Activated naive CD4-positive, alpha-beta T cell (primary cell): ENCODE measurements at places on chromosomes 5 and 9.

GRCh38 chr9:16611983-16612382 is 258.5 kb downstream of the BNC2 start:
- DNase-seq: no peak

DNA sequence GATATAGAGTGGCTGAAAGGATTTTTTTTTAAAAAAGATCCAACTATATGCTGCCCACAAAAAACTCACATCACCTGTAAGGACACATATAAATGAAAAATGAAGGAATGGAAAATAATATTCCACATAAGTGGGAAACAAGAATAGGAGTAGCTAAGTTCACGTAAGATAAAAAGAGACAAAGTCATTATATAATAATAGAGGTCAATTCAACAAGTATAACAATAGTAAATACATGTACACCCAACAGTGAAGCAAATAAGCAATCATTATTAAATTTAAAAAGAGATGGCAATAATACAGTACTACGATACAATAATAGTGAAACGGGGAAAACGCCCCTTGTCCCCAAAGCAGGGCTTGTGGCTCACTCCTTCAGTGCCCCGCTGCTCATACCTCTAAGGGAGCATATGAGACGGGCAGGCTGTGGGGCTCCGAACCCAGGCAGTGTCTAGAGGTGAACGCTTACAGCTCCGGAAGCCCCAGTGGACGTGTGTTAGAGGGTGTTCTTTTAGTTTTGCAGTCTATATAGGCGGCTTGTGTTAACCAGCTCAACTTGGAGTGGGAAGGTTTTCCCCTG is 12.5 kb upstream of the BTNL9 start:
- DNase-seq: no peak

DNA sequence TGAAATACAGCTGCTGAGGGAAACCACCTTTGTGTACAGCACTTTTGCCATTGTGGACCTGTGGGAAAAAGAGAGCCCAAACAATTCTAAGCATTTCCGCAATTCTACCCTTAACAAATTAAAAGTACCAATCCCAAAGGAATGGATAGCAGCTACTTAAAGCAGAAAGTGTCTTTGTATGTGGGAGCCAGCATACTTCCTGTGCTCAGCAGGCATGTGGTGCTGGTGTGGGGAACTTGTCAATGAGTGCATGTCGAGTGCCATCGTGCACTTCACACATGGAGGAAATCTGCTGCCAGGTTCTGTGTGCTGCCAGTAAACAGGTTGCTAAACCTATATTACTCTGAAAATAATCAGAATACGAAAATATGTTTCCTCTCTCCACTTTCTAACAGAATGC is 399.0 kb downstream of the LRRC70 start:
- no peak for DNase-seq

DNA sequence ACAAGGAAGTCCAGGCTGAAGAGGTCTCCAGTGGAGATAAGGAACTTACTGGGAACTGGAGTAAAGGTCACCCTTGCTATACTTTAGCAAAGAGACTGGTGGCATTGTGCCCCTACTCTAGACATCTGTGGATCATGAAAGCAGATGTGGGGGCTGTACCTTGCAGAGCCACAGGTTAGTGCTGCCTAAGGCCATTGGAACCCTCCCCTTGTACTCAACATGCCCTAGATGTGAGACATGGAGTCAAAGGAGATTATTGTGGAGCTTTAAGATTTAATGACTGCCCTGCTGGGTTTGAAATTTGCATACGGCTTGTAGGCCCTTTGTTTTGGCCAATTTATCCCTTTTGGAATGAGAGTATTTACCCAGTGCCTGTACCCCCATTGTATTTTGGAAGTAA is 397.3 kb upstream of the GRIN3A start:
- DNase-seq: no peak

GRCh38 chr5:61635271-61635670 is 303.2 kb downstream of the ZSWIM6 start:
- DNase-seq: no peak

DNA sequence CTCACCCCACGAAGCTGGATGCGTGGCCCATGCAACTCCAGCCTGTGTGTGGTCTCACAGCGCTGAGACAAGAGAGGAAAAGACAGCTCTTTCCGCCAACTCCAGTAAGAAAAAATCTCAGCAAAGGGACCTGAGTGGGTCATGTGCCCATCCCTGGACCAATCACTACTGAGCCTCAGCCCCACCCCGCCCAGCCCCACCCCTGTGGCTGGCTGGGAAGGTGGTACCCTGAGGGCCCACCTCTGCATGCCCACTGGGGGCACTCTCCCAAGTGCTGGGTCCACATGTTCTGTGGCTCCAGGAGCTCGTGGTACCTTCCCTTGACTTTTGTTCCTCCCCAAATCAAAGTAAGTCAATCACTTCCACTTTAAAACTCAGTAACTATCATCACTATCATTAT is 105.1 kb upstream of the SMIM23 start:
- no peak for DNase-seq

GRCh38 chr9:4070266-4070665 is 229.6 kb downstream of the GLIS3 start:
- no peak for DNase-seq

- DNase-seq: no peak
These were observed 194.5 kb upstream of the DAB2 start for GRCh38 chr5:39619168-39619818.

- DNase-seq: no peak
These were observed 67.0 kb upstream of the ATG10 start for GRCh38 chr5:81904861-81905260.

GRCh38 chr5:52690236-52690768 is 97.4 kb upstream of the ITGA1 start:
- DNase-seq: no peak

DNA sequence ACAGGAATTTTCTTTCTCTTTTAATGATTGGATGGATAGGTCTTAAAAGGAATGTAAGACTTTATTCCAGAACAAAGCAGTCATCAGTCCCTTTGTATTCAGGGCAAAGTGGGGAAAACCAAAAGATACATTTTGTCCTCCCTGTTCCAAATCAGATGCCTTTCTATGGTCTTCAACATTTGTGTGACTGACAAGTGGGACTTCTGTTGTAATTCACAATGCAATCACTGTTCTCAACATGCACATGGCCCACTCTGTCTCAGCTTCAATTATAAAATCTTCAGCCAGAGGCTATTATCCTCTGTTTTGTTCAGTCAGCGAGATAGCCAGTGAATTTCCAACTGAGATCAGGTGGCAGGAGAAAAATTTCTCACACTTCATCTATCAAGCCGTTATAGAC is 95.5 kb upstream of the ERBIN start:
- no peak for DNase-seq

- DNase-seq: no peak
These were observed 108.0 kb upstream of the TARS1 start for GRCh38 chr5:33332804-33333203.

DNA sequence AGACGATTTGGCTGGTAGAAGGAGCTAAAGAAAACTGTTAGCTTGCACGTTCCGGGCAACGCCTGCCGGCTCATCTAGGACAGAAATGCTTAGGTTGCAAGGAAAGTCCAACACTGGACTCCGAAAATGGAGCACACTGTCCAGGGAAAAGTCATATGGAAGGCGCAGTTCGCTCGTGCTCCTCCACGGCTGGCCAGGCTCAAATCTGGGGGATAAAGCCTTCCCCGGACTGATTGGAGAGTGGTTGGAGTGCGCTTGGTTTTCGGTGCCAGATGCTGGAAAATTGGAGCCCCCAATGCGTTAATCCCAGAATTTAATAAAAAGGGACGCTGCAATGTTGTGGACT is 955 bp downstream of the CDH6 start:
- no peak for DNase-seq

- no peak for DNase-seq
These were observed 34.0 kb downstream of the NDST1 start for GRCh38 chr5:150541895-150542294.

- no peak for DNase-seq
These were observed 6.8 kb downstream of the FAT2 start for GRCh38 chr5:151584057-151584937.

- no peak for DNase-seq
These were observed 20.9 kb downstream of the DUSP1 start for GRCh38 chr5:172749881-172750633.

- no peak for DNase-seq
These were observed 26.0 kb downstream of the GPBP1 start for GRCh38 chr5:57199866-57200265.

GRCh38 chr5:179615203-179615602 is 8.3 kb downstream of the HNRNPH1 start:
- no peak for DNase-seq

DNA sequence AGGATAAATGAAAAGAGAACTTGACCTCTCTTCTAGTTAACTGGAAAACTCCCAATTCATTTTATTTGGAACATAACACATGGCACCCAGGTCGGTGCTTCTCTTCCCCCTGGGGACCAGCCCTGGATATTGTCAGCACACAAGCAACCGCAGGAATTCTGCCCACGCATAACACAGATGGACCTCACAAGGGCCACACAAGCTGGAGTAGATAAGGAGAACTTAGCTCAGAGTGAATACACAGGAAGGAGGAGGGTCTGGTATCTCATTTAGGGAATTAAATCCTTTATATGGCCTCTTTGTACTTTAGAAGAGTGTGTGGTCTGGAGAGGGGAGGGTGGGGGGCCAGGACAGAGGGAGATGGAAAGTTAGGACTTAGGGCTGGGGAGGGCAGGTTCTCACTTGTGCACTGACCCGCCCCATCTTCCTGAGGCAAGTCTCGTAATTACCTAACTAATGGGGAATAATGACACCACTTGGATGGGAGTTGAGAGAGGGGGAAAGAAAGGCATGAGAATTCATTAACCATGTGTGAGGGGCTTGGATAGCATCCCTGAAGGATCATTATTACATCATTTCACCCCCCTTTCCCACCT is 341.2 kb upstream of the WWC1 start:
- DNase-seq: no peak
